SK-N-SH treated with all-trans-retinoic acid at 6 μM for 48 hours (cell line): ENCODE measurements at places on chromosomes 3 and 15.

- ATAC-seq = no peak
These were observed 9.7 kb downstream of the SLTM start for GRCh38 chr15:58923696-58924300.

- no peak for ATAC-seq
These were observed 111.8 kb upstream of the TMC3 start for GRCh38 chr15:81485806-81486205.

GRCh38 chr3:117126946-117127546 lies 417.5 kb downstream of the TUSC7 start:
- ATAC-seq = no peak

DNA sequence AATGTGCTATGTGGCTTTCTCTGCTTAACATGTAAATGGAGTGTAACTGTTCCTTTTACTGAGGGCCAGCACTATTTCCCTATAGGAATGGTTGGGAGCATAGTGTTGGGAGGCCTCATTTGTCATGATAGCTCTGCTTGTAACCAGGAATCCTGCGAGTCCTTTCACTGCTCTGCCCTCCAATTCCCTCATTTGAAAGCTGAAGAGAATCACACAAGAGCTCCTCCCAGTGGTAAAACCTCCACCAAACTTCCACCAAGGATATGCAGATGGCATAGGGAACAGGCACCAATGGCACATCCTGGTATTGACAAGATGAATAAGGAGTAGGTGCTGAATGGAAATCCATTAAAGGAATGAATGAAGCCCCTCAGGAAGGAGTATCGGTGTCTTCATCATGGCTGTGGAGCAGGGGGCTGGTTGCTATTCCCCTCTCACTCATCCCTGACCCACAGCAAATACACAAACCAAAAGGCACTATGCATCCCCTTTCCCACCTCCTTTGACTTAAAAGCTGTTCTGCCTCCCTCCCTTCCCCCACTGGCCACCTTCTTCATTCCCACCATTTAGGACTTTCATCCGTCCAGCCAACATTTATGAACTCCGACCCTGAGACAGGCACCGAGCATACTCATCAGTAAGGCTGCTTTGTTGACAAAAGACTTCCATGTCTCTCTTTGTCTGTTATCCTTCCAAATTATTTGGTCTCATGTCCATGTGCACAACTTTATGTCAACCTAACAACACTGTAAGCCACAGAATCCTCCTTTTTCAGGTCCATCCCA lies 560.8 kb downstream of the FOXP1 start:
- ATAC-seq = peak; percentile 68

DNA sequence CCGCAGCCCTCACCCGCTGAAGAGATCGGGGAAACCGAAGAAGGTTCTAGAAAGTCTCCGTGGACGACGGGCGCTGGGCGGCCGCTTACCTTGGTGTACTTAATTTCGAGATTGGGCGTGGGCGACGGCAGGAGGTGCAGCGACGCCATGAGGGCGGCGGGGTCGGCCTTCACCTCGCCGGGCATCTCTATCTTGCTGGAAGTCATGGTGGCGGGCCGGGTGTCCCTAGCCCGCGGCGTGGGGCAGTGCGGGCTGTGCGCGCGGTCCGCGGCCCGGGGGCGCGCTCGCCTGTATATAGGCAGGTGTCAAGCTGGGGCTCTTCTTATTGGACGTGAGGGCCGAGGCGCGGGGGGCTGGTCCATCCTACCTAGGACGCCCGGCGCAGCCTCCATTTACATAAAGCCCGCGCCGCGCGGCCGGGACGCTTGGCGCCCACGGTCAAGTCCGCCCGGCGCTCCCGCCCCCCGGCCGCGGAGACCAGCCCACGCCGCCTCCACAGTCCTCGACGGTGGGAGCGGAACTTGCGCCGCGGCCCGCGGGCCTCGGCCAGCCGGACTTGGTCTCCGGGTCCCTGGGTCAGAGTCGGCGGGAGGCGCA lies at the start of gene ALDH1A2:
Gene ALDH1A2, minus strand, starts transcription at position 267 of the 597 bp plus-strand sequence. Its CDS starts 61 bp downstream, at position 206.
- no peak; the same call in 2 of the 3 replicates for ATAC-seq

GRCh38 chr15:41790756-41791546 lies 16.7 kb downstream of the MAPKBP1 start:
- ATAC-seq = peak; percentile 87
